T-cell (primary cell): ENCODE measurements at places on chromosomes 13 and 19.
A peak's percentile ranks its signal among the peaks of the same experiment; 100 is the strongest.

- DNase-seq: peak; percentile 12
Measured at GRCh38 chr19:10219678-10220077, 11.5 kb downstream of the S1PR2 start.

GRCh38 chr13:97934590-97934989, 18.9 kb upstream of the IPO5 start:
- DNase-seq: no peak

DNA sequence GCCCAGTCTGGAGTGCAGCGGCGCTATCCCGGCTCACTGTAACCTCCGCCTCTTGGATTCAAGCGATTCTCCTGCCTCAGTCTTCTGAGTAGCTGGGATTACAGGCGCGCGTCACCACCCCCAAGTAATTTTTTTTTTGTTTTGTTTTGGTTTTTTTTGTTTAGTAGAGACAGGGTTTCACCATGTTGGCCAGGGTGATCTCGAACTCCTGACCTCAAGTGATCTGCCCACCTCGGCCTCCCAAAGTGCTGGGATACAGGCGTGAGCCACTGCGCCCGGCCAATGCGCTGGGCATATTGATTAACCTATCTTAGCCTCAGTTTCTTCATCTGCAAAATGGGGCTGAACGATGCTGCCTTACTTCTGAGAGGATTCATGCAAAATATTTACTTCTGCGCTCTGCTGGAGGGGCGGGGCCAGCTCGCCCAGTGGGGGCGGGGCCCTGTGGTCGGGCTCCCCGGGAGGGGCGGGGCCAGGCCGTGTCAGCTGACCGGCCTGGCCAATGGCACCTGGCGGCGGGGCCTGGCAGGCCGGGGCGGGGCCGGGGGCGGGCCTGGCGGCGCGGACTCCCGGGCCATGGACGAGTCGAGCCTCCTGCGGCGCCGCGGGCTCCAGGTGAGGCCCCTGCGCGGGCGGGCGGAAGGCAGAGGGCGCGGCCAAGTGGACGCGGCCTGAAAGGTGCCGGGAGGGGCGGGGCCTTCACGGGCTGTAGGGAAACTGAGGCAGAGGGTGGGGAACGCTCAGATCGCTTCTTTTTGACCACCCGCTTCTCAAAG, at the start of gene MAST3:
Gene MAST3, plus strand, starts transcription at position 562 of the 776 bp plus-strand sequence. Its CDS starts 15 bp downstream, at position 577.
- DNase-seq: peak; percentile 89

DNA sequence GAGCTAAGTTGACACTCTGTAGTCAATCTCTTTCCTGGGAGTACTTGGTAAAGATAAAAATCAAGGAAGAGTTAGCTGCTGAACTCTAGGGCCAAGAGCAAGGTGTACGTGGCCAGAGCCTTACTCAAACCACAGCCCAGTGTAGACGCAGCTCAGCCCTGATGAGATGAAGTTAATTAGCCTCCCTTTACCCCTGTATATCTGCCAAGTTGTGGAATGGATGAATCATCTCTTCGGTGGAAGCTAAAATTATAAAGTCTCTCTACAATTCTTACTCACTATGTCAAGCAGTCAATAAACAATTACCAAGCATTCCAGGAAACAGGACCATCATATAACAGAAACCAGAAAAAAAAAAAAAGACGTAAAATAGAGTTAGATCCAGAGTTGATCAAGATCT, 146.9 kb upstream of the UFM1 start:
- no peak for DNase-seq

- DNase-seq: no peak
Measured at GRCh38 chr13:86862137-86862536, 809.0 kb upstream of the SLITRK5 start.

GRCh38 chr13:43357564-43357963, 334.2 kb downstream of the DNAJC15 start:
- no peak for DNase-seq

DNA sequence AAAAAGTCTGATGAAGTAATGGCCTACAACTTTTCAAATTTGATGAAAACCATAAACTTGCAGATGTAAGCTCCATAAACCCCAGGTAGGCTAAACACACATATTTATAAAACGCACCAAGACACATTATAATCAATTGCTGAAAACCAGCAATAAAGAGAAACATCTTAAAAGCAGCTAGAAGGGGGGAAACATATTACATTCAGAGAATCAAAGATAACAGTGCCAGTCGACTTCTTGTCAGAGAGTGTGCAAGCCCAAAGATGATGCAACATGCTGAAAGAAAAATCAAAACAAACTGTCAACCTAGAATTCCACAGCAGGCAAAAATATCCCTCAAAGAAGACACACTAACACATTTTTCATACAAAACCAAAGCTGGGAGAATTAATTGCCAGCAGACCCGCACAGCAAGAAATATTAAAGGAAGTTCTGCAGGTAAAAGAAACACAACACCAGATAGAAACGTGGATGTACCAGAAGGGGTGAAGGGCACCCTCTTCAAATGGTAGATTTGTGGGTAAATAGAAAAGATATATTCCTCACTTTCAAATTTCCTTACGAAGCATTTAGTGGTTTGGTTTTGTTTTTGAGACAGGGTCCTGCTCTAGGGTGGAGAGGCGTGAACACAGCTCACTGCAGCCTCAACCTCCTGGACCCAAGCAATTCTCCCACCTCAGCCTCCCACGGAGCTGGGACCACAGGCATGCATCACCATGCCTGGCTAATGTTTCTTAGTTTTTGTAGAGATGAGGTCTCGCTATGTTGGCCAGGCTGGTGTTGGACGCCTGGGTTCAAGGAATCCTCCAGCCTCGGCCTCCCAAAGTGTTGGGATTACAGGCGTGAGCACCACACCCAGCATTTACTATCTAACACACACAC, 16.5 kb upstream of the ATP1A3 start:
- no peak for DNase-seq

DNA sequence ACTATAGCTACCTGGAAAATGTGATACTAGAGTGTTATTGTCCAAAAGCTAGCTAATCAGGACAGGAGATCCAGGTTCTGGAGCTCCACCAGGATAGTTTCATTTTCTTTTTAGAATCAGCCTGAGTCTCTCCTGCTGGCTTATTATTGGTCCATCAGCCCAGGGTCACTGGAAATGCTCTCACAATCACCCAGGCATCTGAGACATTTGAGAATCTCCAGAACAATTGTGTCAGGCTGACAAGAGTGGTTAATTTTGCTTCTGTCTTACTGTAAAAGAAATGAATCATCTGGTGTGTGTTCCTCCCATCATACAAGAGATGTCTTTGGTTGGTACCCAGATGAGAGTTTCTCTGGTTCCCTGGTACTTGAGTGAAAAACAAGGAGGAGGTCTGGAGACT, 43.6 kb upstream of the ZNF681 start:
- DNase-seq: no peak

DNA sequence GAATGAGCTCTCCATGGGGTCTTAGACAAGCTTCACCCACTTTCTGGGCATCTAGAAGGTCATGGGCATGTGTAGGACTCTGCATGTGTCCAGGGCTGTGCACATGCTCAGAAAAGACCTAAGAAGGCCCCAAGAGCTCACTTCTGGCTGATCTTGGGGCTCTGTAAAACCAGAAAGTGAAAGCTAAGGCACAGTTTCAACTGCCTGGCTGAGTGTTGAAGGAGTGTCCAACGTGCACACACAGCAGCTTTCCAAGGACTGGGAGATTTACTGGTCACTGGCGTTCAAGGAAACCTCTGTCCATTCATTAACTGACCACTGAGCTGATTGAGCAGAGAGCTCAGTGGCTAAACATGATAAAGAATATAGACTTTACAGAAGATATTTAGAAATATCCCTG, 137.9 kb downstream of the KATNAL1 start:
- no peak for DNase-seq

GRCh38 chr19:49809160-49809940, 3.7 kb downstream of the FUZ start:
- DNase-seq: peak; percentile 29

- no peak for DNase-seq
Measured at GRCh38 chr19:4758659-4759058, 32.9 kb upstream of the FEM1A start.

DNA sequence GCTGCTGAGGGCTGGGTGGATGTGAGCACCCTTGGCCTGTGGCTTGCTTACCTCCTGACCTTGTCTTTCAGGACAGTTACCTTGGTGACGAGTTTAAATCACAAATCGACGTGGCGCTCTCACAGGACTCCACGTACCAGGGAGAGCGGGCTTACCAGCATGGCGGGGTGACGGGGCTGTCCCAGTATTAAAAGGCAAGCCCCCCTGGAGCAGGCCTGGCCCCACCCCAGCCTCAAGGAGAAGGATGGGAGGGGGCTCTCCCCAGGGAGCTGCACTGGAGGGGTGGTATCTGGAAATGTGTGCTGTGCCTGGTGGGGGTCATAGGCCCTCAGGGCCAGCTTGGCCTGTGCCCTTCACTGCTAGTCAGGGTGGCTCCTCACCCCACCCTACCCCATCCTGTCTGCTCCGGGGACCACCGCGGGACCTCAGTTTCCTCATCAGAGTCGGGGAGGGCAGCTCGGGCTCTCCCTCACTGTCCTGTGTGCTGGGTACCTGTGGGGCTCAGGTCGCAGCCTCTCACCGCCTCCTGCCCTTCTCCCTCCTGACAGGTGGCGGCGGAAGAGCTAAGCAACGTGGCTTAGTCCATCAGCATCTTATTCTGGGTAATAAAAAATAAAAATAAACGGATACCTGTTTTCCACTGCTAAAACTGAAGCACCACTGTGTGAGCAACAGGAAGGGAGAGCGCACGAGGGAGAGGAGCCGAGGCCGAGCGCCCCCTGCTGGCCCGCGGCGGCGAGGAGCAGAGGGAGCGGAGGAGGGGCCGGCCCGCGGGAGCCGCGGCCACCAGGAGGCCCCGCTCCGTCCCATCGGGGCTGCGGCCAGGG, 29.8 kb downstream of the CERS1 start:
- peak; percentile 50 for DNase-seq

- peak; percentile 15 for DNase-seq
Measured at GRCh38 chr13:106534639-106535551, 567 bp downstream of the EFNB2 start.

- no peak for DNase-seq
Measured at GRCh38 chr13:101628900-101629299, 176.4 kb downstream of the ITGBL1 start.

GRCh38 chr19:4473763-4474513, 1.8 kb downstream of the HDGFL2 start:
- DNase-seq: no peak

GRCh38 chr13:38763446-38764381, 76.8 kb downstream of the FREM2 start:
- no peak for DNase-seq

GRCh38 chr13:98672947-98673613, 79.4 kb downstream of the SLC15A1 start:
- DNase-seq: peak; percentile 20

DNA sequence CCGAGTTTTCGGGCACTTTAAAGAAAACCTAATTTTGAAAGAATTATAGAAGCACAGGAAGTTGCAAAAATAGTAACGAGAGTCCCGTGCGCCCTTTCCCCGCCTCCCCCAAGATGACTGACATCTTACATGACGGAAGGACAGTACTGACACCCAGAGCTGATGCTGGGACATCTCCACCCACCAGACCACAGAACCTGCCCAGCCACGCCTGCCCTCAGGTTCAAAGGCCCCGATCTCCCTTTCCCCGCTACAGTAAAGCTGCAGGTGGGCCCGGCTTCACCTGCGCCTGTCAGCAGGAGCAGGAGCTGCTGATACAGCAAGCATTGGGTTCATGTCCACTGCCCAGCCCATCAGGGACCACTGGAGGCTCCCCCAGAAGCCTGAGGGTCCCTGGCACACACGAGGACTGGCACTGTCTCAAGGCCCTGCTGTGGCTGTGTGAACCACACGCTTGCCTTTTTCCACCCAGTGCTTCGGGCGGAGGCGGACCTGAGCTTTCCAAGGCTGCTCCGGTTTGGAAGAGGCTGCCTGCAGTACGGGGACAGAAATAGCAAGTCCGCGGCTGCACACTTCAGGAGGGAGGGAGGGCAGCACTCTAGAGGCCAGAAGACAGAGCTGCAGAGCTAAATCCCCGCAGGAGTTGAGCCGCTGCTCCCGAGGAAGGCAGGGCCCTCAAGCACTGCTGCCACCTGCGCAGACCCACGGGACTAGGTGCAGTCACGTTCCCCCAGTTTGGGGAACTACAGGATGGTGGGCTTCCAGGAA, 8.7 kb downstream of the MAP2K2 start:
- DNase-seq: peak; percentile 50

DNA sequence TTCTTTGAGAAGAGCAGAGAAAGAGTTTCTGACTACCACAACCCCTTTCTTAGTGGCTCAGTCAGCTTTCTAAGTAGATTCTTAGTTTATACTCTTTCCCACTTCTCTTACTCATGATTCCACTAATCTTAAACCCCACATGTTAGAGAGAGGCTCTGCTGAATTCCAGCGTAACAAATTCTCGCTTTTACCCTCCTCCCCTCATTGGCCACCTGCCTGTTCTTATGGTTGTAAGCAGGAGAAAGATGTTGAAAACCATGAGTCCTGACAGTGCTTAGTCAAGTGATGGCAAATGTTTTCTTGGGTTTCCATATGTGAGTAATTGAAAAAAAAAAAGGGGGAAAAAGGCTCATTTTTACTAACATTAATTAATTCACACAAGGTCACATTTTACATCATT, 125.9 kb downstream of the ZDHHC20 start:
- no peak for DNase-seq

- DNase-seq: no peak
Measured at GRCh38 chr13:49827336-49827735, 34.9 kb upstream of the KPNA3 start.

DNA sequence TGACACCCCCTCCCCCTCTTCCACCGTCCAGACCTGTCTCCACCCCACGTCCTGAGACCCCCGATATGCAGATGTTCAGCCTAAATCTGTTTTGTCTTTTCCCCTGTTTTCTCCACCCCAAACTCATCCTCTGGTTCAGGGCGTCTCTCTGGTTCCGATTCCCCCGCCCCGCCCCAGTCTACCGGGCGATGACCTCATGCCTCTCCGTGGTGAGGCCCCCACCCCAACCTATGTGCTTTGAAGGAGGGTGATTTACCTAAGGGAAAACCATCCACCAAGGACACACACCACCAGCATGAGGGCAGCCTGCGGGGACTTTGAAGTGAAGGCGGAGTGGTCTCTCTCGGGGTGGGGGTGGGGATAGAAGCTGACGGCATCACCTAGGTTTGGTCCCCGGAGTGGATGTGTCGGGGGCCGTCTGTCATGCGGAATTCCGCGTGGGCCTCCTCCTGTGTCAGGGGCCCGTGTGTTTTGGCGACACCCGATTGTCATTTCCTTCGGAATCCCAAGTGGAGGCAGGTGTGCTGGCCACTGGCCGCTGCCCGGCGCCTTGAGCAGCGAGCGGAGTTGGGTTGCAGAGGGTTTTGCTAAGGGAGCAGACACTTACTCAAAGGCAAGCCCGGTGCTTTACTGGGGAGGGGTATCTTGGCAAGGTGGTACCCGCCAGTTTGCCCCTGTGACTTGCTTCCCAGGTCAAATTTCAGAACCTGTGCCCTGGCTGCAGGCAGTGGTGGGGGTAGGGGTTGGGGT, 1.4 kb downstream of the FZR1 start:
- DNase-seq: no peak

- DNase-seq: no peak
Measured at GRCh38 chr13:25067064-25067463, 28.9 kb upstream of the PABPC3 start.

DNA sequence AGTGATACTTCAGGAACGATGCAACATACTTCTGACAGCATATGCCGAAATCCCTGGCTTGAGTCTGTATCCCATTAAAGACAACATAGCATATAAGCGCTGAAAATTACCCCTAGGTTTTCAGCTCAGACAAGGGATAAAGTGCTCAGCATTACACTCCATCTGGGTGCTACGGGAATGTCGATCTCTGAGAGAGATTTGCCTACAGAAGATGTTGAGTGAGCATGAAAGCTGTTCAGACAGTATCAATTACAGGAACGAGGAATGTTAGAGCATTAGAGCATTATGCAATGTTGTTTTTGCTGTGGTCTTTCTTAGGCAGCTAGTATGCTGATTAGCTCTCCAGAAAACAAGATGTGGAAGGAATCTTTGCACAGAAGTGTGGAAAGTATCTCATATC, 484.5 kb downstream of the LIG4 start:
- DNase-seq: no peak
